ENCODE measurements at places on chromosomes 3 and 15.

GRCh38 chr15:64701051-64701450, 74.3 kb downstream of the RBPMS2 start:
- no peak for DNase-seq

GRCh38 chr3:40745381-40746106, 220.8 kb downstream of the ZNF621 start:
- DNase-seq = no peak

GRCh38 chr3:196216089-196216564, at the start of gene SLC51A:
Gene SLC51A (plus strand): TSS chr3:196216534. CDS start chr3:196216713, 179 bp downstream.
- no peak for DNase-seq

DNA sequence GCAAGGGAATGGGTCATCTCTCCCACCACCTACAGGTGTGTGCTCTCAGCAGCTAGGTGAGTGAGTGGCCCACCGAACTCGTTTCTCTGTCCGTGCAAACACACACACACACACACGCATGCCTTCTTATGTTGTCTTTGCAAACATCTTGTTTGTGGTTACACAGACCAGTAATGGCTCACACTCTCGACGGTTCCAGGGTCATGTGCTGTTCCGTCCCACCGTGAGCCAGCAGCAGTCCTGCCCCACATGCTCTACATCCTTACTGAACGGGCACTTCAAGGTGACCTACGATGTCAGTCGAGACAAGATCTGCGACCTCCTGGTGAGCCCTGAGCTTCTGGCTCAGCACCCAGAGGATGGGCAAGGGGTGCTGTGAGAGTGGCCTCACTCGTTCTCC, 4.3 kb downstream of the ITIH1 start:
- no peak for DNase-seq

DNA sequence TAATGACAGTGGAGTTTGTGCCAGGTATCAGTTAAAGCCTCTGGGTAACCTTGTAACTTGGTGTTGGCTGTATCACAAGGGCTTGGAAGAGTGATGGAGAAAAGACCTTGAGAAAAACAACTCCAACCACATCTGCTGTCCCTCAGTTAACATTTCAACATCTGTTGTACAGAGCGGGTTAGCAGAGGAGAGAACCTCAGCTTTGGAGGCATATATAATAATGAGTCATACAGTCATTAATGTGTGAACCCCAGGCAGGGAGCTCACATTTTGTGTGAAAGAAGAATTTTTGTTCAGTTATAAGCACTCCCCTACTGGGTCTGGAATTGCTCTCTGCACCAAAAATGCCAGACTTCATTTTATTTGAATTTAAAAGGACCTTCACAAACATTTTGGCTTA, 439.5 kb downstream of the PDCD6IP start:
- DNase-seq = peak; percentile 18

- peak; percentile 92 for DNase-seq
Observed at GRCh38 chr15:62940755-62941361, 101.7 kb upstream of the TPM1 start.

DNA sequence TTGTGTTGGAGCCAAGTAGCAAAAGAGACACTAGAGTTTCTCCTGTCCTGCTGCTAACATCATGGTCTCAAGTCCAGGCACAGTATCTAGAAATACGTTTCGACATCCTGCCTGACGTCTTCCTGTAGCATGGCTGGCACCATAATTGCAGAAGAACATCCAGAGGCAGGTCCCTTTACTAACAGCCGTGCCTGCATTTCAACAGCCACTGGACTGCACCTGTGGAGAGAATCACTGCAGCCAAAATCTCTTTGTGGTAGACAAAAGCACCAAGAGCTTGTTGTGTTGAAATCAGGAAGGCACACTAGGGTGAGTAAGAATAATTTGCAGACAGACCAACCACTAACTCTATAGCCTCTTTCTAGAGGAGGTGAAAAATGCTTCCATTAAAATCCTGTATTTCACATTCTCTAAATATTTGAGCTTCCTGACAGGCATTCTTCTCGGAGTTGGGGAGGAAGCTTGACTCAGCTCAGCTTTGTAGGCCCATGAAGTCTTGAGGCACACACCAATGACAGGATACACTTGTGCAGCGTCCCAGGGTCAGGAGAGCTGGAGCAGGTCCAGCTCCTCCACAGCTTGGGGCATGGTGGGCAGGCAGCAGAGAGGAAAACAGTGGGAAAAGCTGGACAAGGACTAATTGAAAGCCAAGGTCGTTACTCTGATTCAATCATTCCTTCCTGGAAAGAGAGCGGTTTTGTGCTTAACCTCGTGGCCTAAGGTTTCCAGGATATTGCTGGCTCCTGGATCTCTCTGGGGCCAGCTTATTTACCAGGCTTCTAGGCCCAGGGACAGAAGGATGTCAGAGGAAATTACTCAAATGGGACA, 244.9 kb downstream of the FAM43A start:
- DNase-seq = peak; percentile 94

- no peak for DNase-seq
Observed at GRCh38 chr3:17655743-17656142, 86.7 kb downstream of the TBC1D5 start.

DNA sequence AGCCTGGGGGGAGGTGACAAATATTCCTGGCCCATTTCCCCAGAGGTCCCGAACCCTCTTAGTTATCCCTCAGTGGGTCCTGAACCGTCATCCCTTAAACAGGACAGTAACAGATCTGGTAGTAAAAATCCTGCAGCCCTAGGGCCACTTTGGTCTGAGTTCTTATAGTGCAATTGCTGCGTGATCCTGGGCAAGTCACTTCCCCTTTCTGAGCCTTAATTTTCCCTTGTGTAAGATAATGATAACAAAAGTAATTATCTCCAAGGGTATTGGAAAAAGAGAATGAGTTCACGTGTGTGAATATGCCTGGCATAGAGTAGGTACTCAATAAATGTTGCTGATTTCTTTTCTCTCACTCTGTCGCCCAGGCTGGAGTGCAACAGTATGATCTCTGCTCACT, 2.9 kb upstream of the JAGN1 start:
- DNase-seq = no peak

DNA sequence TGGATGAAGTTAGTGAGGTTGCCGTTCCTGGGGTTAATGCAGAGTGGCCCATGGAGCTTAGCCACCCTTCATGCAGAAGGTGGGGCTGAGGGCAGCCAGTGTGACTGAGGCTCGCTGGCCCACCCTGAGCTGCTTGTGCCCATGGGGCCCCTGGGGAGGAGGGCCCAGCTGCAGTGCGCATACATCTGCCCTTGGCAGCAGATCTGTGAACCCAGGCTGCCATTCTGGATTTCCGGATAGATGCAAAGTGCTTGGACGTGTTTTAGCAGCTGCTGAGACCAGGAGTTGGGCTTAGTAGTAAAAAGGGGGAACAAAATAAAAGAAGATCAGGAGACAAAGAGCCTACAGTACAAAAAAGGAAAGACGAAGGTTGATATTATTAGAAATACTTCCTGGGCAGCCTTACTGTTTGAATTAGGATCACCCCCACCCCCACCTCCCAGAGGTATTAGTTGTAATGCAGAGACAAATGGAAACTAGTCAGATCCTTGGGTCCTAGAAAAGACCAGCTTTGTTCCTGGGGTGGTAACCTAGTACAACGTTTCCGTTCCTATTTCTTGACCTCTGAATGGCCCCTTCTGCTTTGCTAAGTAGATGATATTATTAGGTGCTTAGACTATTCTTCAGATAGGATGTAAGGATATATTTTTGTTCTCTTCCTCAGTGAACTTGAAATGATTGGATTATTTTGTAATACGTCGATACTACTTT, 70.2 kb downstream of the IGF1R start:
- no peak for DNase-seq

DNA sequence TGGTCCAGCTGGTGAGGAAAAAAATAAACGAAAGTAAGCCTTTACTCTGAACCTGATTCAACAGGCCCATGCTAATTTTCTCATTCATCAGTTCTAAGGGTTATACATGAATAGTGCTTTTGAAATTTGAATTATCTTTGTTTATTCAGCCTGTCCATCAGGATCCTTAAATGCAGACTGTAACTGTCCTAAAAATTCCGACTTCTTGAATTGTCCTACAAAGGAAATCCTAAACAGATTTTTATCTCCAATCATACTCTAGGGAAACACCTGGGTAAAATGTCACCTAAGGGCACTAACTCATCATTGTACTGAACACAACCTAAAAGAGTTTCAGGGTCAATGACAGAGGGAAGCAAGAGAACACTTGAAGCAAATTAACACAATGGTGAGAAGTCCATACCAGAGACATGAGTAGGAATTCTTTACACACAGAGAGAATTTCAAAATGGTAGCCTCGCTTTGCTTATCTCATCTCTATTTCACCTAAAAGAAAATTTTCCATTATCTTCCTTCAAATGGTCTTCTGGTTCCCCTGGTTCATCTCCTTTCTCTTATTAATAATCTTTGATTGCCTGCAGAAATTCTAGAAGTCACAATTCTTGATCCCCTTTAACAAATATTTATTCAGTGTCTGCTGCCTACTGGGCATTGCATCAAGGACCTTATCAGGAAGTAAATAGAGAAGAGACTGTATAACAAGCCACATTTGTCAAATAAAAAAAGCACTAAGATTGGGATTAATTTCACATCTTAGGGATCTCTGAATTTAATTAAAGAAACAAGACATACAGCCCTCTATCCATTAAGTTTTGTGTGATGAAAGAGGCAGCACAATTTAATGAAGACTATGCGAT, 182.7 kb downstream of the MEIS2 start:
- no peak for DNase-seq

- DNase-seq = peak; percentile 14
Observed at GRCh38 chr3:104632521-104632920, 734.2 kb upstream of the ALCAM start.

- peak; percentile 49 for DNase-seq
Observed at GRCh38 chr3:4982773-4983738, 3.8 kb downstream of the BHLHE40 start.

DNA sequence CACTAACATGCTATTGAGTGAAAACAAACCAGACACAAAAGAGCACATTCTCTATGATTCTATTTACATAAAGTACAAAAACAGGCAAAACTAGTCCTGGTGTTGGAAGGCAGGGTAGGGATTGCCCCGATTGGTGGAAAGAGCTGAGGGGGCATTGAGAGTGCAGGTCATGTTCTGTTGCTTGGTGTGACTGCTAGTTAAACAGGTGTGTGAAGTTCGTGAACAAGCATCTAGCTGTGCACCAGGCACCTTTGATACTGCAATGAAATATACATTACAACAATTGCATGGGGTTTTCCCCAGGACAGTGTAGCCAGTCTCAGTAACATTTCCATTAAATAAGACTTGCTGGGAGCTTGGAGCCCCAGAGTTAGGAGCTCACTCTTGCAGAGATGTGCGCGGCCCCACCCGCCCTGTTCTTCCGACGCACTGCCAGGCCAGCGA, 26.3 kb upstream of the THRB start:
- DNase-seq = no peak
